ENCODE measurements at places on chromosomes 12 and 14. TPM values are rescaled to one million over a fixed set of nuclear protein-coding genes. Genes with fewer than 3 reads are reported as not detected.

DNA sequence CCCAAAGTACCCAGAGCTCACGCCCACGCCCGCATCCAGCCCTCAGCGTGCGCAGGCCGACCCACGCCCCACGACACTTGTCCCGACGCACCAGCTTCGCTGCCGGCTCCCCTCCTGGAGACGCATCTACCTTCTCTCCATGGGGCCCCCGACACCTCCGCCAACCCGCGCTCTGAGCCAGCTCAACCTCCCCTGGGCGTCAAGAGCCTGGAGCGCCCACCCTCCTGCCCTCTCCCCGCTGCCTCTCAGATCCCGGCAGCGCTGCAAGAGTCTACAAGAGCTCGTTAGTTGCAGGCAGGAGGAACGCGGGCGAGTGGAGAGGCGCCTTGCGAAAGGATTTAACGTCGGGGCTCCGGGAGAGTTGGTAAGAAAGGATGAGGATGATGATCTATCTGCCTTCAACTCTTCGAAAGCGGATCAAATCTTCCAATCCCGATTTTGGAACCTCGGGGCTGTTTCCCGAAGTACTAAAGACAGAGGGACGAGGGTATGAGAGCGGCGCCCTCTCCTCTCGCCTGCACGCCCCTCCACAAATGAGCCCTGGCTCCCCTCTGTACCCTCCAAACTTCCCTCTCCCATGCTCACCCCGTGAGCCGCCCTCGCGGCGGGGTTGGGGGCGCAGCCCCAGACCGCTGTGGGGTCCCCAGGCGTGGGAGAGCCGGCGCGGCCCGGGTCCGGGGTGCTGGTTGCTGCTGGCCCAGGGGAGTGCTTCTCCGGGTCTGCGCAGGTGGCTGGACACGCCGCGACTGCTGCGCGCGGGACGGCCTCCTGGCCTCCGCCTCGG, 979 bp downstream of the LTBP2 start:
- DNase-seq: no peak

- no peak for DNase-seq
Observed at GRCh38 chr12:118102070-118102469, 1.7 kb downstream of the VSIG10 start.

DNA sequence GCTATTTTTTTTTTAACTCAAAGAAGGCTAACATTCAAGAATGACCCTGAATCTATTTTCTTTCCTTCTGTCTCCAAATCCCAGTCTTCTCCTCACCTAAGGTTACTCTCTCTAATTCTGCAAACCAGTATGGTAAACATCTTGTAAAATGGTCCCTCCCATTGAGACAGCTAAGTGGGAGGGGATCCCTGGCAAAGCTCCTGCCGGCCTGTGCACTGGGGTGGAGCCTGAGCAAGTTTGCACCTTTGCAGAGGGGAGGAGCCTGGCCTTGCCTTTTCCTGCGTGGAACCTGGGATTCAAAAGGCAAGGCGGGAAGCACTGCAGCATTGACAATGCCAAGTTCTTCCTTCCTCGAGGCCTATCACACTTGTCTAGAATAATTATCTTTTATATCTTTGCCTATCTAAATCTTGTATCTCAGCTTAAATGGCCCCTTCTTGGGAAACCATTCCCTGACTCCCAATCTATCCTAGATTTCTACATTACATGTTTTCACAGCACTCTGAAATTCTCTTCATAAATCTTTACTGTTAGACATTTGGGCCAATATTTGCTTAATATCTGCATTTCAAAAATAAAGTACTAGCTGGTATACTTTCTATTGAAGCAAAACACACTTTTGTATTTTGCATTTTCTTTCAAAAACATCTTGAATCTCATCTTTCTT, 83.0 kb downstream of the EPS8 start:
- no peak for DNase-seq

DNA sequence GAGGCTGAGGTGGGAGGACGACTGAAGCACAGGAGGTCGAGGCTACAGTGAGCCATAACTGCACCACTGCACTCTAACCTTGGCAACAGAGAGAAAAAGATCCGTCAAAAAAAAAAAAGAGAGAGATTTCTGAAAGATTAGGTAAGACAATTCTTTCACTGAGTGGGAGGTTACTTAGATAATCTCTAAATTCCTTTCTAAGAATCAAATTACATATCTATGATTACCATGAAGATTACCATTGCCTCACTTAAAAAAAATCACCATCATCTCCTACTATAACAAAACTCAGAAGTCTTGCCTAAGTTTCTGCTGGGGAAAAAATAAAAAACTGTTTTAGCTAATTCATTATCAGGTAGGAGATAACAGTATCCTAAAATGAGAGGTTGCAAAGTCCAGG, 366.7 kb downstream of the DUSP6 start:
- no peak for DNase-seq

DNA sequence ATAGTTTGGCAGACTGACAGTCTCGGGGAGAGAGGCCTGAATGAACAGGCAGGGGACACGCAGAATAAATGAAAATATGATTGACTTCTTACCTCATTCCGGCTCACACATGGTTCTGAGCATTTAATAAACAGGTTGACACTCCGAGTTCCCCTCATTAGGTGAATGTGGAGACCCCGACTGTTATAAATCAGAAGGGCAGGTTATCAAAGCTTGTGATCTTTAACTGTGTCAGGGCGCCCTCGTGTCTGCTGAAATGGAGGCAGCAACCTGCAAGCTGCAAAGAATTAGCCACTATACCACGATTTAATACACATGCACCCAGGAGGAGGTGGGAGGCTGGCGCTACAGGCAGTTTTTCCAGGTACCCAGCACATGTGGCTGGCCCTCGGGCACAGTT, 627.5 kb downstream of the MED13L start:
- no peak for DNase-seq

Gene GLIPR1L1
- total RNA-seq: not detected

Gene CLECL1
- not detected for total RNA-seq

Gene HCAR2
- 10.8 TPM for total RNA-seq

GRCh38 chr14:103142026-103142425, 18.8 kb downstream of the TNFAIP2 start:
- no peak for DNase-seq
